IPS DF 6.9 (cell line): ENCODE measurements at places on chromosomes 11 and 22.

GRCh38 chr11:116187026-116187425 lies 585.8 kb downstream of the BUD13 start:
- DNase-seq, result no peak

GRCh38 chr11:69949327-69949726 lies 128.8 kb upstream of the ANO1 start:
- DNase-seq, result no peak

DNA sequence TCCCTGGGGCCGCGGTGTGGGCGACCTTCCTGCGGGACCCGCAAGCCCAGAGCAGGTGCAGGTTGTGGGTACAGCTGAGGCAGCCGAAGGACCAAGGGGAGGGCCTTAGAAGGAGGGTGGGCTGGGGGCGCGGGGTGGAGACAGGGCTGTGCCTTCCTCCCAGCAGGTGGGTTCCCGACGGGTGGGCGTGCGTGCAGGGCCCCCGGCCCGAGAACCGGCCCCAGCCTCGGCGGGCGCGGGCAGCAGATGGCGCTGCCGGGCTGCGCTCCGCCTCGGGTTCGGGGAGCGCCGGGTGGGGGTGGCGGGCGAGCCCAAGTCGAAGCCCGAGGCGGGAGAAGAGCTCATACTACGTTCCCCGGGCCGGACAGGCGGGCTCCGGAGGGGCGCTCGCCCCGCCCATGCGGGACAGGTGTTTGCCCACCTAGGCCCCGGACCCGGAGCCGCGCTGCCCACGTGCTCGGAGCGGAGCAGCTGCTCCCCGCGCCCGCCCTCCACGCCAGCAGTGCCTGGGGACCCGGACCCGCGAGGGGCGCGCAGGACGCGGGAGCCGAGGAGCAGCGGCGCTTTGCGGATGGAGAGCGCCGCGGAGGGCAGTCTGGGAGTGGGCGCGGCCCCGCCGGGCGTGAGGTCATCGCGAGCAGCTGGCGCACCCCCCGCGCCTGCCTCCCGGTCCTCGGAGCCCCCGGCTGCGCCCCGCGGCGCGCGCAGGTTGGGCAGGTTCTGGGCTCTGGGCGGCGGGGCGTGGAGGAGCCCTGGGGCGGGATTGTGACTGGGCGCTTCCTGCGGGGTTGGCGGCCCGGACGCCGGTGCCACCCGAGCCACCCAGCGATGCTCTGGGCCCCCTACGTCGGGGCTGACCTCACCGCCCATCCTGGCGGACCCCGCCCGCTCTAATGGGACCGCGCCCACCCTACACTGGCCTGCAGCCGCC lies 25.3 kb downstream of the DUSP8 start:
- DNase-seq, result no peak

- no peak for DNase-seq
Measured at GRCh38 chr22:40855979-40856512, 393 bp downstream of the ST13 start.

- no peak for DNase-seq
Measured at GRCh38 chr11:82303671-82304070, 430.0 kb downstream of the FAM181B start.

DNA sequence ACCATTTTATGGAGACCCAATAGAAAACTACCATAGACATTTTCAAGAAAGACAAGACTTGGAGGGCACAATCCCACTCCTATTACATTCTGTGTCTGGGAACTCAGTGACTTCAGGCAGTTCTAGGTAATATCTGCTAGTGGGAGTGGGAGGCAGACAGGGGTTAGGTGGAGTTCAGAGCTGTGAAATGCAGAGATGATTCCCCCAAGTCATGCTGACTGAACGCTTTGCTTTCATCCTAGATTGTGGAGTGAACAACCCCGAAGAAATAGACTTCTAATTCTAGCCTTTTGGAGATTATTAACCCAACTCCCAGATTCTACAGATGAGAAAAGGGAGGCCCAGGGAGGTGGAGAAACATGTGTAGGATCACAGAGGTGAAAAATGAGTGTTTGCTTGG lies 437.8 kb upstream of the CADM1 start:
- DNase-seq, result no peak

DNA sequence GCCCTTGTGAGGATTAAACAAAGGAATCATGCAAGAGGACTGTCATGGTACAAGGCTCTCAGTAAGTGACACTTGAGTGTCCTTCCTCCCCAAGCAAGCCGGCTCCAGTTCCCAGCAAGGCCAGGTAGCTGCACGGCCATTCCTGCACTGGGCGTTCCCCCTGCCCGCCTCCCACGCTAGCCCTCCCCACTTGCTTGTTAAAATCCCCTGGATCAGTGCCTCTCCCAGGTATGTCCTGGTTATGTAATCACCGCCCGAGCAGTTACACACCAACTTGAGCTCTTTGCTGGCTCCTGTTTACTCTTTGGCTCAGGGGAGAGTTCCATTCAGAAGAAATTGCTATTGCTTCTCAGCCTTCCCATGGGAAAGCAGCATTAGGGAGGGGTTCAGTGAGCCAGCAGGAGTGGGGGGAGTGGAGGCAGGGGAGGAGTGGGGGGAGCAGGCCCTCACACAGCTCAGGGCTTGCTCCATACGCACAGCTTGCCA lies 19.4 kb upstream of the MYEOV start:
- DNase-seq, result no peak

DNA sequence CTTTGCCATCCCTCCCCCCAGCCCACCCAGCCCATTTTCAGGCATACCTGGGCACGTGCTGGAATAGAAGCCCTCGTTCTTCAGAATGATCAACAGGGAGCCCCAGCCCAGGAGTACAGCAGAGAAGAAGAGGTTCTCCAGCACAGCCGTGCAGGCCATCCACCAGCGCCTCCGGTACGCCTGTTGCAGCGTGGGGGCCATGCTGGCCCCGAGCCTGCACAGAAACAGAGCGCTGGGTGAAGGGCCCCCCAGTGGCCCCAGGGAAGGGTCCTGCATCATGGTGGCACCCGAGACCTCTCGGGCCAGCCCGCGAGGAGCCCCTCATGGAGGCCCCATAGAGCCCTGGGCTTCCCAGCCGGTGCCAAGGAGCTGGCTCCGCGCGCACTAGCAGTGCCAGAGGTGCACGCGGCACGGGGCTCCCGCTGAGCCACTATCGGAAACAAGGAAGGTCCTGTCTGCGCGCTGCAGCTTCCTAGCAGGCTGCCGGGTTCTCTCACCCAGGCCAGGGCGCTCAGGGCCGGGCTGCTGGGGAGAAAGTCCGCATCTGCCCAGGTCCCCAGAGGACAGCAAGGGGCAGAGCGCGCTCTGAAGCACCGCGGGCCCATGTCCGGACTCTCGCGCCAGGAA lies 1.5 kb downstream of the SLC43A1 start:
- no peak for DNase-seq

- DNase-seq, result no peak
Measured at GRCh38 chr11:121029153-121029552, 5.3 kb downstream of the TBCEL start.

GRCh38 chr11:9090488-9091043 lies 833 bp downstream of the SCUBE2 start:
- no peak for DNase-seq

- no peak for DNase-seq
Measured at GRCh38 chr11:129546266-129546665, 170.6 kb downstream of the BARX2 start.

GRCh38 chr11:17498475-17498874 lies 21.8 kb upstream of the ABCC8 start:
- no peak for DNase-seq

- DNase-seq, result no peak
Measured at GRCh38 chr11:121595717-121596161, 143.0 kb upstream of the SORL1-AS1 start.

GRCh38 chr22:44972363-44973083 lies 37.3 kb downstream of the PHF21B start:
- DNase-seq, result no peak

- DNase-seq, result no peak
Measured at GRCh38 chr11:111734101-111734953, 31.9 kb downstream of the PPP2R1B start.

DNA sequence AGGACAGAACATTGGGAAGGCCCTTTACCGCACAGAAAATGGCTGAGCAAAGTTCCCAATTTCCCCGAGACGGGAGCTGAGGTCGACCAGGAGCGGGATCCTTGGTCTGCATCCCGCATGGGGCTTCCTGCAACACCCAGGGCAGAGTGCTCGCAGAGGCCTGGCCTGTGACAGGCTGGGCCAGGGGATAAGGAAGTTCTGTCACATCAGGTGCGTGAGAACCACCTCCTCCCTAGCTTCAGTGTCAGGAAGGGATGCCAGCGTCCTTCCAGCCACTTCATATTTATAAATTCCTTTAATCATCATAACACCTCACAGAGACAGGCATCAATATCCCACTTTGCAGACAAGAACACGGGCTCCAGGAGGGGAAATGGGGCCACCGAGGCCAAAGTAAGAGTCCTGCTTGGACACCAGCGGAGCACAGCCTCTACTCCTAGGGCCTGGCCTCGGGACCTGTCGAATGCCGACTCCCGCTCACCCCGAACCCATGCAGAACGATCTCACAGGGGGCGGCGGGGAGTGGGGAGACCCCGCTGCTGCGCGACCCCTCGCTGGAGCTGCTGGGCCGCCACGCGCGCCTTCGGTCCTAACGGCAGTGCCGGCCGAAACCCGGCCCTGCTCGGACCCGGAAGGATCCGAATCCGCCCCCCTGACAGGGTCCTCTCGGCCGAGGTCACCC lies 532 bp downstream of the BET1L start:
- DNase-seq, result no peak

DNA sequence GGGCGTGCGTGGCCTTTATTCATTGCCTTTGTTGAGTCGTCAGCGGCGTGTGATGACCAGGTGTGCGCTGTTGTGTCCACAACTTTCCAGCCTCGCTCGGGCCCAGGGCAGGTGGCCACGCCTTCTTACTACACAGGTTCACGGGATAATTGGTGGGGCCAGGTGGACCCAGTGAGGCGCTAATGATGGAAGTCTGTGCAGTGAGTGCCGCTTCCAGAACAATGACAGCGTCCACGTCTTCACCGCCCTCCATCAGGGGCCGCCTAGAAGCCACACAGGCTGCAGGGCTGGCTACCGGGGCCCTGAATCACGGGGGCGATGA lies 1197.3 kb downstream of the BRD1 start:
- DNase-seq, result no peak

DNA sequence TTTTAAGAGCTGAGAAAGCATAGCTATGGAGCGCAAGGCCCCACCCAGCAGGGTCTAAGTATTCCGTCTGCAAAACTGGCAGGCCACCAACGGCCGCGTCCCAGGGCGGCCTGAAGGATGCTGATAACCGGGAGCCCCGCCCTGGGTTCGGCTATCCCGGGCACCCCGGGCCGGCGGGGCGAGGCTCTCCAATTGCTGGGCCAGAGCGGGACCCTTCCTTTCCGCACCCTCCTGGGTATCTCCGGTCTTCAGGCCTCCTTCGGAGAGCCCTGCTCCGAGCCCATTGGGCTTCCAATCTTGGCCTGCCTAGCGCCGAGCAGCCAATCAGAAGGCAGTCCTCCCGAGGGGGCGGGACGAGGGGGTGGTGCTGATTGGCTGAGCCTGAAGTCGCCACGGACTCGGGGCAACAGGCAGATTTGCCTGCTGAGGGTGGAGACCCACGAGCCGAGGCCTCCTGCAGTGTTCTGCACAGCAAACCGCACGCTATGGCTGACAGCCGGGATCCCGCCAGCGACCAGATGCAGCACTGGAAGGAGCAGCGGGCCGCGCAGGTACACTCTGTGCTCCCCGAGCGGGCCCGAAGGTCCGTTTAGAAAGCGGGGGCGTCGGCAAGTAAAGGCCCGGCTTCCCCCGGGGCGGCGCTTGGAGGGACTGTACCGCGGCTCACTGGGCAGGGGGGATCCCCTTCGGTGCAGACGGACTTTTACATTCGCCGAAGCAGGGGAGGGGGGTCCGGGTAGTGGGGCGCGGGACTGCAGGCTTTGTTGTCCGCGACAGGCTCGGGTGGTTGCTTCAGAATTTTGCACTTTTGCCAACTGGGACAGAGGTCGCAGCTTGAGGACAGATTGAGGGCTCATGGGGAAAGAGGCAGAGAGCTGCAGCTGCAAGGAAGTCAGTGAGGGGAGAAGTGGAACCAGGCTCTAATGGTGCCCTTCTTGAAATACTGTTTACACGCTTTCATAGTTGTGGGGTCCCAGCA lies at the start of gene CAT:
CAT (plus strand) TSS at position 406 of the 979 bp plus-strand sequence; CDS start at position 486, 80 bp downstream.
- peak; percentile 35 for DNase-seq

DNA sequence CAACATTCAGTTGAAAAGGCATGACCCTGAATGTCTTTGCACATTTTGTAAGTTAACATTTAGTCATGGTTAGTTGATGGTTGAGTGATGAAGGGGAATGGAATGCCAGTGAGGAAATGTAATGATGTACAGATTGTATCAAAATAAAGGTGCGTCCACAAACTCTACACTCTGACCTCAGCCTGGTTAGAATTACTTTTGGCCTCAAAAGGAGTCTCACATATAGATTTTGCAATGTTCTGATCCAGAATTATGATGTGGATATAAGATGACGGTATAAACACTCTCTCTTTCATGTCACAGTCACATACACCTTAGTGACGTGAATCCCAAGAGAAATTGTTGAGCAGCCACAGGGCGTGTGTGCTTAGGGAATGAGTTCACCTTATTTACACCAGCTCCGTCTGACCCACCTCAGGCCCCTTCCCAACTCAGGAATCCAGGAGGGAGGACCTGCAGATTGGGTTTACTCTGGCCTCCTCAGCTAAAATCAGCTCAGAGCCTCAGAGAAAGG lies 100.1 kb downstream of the RDX start:
- DNase-seq, result no peak

DNA sequence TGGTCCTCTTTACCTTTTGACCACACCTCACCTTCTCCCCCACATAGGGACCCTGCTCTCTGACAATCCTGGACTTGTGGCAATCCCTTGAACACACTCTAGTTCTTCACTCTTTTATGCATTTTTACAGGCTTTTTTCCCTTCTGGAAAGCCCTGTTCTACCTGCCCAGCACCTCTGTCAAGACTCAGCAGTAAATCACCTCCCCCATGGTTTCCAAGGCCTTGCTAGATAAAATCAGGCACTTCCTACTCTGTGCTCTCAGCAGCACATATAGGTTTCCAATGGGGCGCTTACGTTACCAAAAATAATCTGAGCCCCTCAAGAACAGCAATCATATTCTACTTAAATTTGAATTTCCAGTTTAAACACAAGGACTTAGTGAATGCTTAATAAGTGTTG lies 53.9 kb downstream of the ETS1 start:
- no peak for DNase-seq

- no peak for DNase-seq
Measured at GRCh38 chr11:118939953-118940598, 14.3 kb upstream of the BCL9L start.

DNA sequence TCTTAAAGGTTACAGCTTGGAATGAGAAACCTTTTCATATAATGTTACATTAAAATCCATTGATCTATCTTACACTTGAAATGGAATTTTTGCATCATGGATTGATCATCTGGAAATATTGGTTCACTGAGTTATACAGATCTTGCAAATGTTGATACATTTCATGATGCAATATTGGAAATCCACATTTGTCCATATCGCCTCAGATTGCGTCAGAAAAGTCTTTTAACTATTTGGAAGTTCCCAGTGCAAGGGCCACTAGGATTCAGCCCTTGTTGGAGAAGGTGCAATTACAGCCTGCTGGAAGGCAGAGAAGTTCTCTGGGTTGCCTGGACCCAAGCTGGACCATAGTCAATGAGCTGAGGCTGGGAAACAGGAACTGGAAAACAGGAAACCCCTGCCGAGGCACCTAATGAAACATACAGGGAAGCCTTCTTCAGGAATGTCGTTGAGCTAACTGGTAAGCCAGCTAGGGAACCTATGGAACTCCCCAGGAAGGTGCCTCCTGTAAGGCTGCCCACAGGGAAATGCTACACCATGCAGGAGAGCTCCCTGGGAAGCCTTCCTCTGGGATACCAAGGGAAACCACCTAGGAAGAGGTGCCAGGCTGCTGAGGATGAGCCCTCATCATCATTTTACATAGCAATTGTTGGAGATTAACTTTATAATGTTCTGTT lies 600.4 kb upstream of the CADM1 start:
- no peak for DNase-seq

GRCh38 chr22:48489551-48490499 lies 1337.8 kb downstream of the BRD1 start:
- no peak for DNase-seq
